ENCODE measurements at places on chromosomes 2 and 18. TPM values are rescaled to one million over a fixed set of nuclear protein-coding genes. Genes with fewer than 3 reads are reported as not detected.

The KCNK3 gene
- 9.6 TPM for total RNA-seq

The UGT1A1 gene
- not detected for total RNA-seq

- no peak for DNase-seq
Observed at GRCh38 chr2:37782721-37783371, 111.4 kb upstream of the CDC42EP3 start.

The SERPINB7 gene
- not detected for total RNA-seq

The RAB27B gene
- total RNA-seq: 35.5 TPM

DNA sequence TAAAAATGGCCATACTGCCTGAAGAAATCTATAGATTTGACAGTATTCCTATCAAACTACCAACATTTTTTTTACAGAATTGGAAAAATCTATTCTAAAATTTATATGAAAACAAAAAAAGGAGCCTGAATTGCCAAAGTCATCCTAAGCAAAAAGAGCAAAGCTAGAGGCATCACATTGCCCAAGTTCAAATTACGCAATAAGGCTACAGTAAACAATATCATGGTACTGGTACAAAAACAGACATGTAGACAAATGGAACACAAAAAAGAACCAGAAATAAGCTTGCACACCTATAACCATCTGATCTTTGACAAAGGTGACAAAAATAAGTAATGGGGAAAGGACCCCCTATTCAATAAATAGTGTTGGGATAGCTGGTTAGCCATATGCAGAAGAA is 50.2 kb upstream of the THSD7B start:
- DNase-seq: no peak

GRCh38 chr2:118641711-118642110 is 205.7 kb downstream of the EN1 start:
- no peak for DNase-seq

DNA sequence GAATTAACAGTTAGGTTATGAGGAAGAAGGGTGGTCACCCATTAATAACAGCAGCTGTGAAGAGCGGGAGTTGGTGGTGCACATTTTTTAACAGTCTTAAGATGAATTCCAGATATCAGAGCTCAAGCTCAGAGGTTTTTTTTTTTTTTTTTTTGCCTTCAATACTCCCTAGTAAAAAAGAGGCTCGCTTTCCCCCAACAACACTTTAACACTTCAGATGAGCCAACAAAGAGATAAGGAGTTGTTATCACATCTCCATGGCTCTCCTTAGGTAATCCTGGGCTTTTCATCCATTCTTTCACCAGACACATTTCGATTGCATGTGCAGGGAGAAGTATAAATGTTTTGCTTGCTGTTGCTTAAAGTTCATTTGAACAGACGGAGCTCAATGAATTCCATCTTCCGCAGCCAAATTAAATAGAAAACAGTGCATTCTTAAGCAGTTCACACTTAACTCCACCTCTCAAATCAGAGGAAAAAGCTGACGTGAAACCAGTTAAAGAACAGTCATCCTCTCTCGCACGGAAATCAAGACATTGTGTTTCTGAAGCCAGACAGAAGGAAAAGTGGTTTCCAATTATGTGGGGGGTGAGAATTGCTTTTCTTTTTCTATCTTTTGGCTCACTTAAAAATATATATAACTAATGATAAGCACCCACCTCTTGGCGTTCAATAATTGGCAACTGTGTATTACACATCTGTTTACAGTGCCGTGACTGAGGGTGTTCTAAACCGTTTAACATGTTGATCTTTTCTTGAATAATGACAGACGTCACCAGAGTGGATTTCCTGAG is 118.2 kb downstream of the ZNF521 start:
- no peak for DNase-seq

- DNase-seq: no peak
Observed at GRCh38 chr2:43221124-43221762, 5.2 kb downstream of the ZFP36L2 start.
